ENCODE measurements at places on chromosomes 7 and 10. TPM values are rescaled to one million over a fixed set of nuclear protein-coding genes. Genes with fewer than 3 reads are reported as not detected.

GRCh38 chr7:101154693-101155102 is 422 bp downstream of the AP1S1 start:
- H3K27ac ChIP-seq = no peak overlapping the region
- peaks cover 6% of the 10 kb centered on the region for H3K4me1 ChIP-seq

- peaks cover 2% of the 10 kb centered on the region for H3K27me3 ChIP-seq
- H3K4me3 ChIP-seq = no peak within 1 kb of the TSS
- H3K4me1 ChIP-seq = no peaks in the 10 kb centered on the region
- DNase-seq = no peak
- H3K36me3 ChIP-seq = no peaks in the 10 kb centered on the region
- no peak within 1 kb of the TSS for H3K27ac ChIP-seq
Observed at GRCh38 chr7:954330-955238, at the start of gene ADAP1. Gene ADAP1 (minus strand): TSS chr7:954680. CDS start chr7:954477, 203 bp downstream.

- H3K27ac ChIP-seq = no peak overlapping the region
- DNase-seq = no peak
- H3K36me3 ChIP-seq = no peaks in the 10 kb centered on the region
- no peaks in the 10 kb centered on the region for H3K27me3 ChIP-seq
- no peak overlapping the region for H3K4me3 ChIP-seq
- H3K4me1 ChIP-seq = peaks cover 12% of the 10 kb centered on the region
Observed at GRCh38 chr7:43873300-43873699, 4.0 kb upstream of the MRPS24 start.

Gene UCMA
- not detected for polyA plus RNA-seq

Gene ZNF316
- 7.7 TPM for polyA plus RNA-seq

Gene GHITM
- 122 TPM for polyA plus RNA-seq

Gene VPS50
- 6.6 TPM for polyA plus RNA-seq

Data from endothelial cell of umbilical vein (primary cell).